ENCODE measurements at places on chromosomes 2 and 18.

DNA sequence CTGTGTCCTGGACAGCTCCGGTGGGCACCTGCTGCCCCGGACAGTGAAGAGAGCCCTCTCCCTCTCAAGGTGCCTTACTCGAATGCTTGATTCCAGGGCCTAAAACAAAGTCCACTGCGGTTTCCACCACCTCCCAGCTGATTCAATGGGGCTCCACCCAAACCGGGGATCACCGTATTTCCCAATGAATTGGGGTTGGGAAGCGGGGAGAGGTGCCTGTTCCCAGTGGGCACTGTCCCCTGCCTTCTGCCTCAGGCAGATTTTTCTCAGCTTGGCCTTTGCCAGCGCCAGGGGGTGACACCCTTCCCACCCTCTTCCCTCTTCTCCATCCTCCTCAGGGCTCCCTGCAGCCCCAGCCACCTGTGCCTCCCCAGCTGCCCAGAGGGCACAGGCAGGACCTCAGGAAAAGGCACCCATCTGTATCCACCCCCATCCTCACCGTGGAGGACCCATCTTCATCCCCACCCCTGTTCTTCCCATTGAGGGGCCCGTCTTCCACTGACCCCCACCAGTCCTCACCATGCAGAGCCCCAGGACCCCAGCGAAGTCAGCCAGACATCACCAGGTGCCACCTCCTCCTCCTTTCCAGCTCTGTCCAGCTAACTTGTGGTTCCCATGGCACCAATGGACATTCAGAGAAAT is 66.7 kb upstream of the HPCAL1 start:
- DNase-seq = no peak

DNA sequence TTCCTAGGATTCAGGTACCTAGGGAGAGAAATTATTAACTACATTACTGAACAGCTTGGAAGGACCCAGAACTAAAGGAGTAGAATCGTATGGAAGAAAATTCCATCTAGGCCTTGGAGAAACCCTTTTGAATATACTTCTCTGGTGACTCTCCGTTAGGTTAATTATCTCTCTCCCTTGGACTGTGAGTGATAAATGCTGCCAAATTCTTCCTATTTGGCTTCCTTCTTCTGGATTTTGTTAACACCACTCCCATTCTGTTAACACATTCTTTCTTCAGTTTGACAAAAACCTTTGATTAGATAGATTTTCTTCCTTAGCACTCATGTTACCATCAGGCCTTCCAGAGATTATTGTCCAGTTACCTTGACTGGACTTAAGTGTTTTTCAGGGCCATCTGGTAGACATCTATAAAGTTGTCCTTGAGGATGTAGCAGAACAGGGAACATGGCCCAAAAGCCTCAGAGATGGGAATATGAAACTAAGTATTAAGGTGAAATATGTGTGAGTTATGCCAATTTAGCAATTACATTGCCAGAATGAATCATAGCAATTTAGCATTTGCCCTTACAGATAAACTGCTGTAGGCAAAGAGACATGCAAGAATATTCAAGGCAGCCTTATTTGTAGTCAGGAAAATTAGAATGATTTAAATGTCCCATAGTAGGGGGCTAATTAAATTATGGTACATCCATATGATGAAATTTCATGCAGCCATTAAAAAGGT is 6.7 kb downstream of the CYP27A1 start:
- DNase-seq = no peak

DNA sequence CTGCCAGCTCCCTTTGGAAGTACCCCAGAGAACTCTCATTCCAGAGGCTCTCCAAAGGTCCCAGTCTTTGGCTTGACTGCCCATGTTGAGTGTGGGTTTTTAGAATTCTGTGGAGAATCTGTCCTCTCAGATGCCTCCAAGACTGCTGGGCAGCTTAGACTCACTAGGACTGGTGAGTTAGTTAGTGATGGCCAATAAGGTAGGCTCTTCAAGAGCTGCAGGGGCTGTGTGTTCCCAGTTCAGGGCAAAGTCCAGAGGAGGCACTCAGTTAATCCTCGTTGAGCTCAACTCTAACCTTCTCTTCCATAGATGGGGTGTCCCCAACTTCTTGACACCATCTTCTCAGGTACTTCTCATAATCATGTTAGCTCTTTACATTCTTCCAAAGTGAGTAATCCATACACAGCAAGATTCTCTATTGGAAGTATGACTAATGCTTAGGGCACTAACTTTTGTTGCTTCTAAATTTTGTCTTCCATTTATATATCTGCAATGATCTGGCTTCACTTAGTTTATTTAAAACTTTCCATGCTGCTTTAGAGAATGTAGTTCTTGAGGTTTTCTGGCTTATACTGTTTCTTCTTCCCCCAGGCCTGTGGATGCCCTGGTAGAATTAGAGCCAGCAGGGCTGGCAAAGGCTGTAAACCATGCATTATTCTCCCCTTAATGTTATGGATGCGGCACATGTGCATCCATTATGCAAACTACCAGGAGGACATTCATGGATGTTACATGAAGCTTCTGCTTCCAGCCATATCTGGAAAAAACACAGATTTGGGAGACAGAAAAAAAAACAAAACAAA is 88.9 kb downstream of the POLE4 start:
- no peak for DNase-seq

DNA sequence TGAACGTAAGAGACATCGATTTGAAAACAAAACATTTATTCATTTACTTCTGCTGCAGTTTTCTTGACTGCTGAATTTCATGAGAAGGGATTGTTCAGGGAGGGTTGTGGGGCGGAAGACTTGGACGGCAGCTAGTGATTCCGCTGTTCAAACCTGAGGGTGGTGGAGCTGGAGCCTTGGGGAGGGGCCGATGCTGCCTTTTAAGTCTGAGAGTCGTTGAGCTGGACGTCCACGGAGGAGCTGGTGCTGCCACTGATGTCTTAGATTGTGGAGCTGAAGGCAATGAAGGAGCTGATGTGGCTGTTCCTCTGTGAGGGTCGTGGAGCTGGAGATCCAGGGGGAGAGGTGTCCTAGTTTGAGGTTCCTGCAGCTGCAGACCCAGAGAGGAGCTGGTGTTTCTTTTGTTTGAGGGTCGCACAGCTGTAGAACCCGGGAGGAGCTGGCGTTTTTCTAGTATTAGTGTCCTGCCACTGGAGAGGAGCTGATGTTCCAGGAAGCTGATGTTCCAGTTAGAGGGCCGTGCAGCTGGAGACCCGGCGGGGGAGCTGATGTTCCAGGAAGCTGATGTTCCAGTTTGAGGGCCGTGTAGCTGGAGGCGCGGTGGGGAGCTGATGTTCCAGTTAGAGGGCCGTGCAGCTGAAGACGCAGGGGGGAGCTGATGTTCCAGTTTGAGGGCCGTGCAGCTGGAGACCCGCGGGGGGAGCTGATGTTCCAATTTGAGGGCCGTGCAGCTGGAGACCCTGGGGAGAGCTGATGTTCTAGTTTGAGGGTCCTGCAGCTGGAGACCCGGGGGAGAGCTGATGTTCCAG is 150.9 kb downstream of the RTP5 start:
- DNase-seq = no peak

- no peak for DNase-seq
These were observed 90.0 kb downstream of the ZCCHC2 start for GRCh38 chr18:62612776-62613175.

DNA sequence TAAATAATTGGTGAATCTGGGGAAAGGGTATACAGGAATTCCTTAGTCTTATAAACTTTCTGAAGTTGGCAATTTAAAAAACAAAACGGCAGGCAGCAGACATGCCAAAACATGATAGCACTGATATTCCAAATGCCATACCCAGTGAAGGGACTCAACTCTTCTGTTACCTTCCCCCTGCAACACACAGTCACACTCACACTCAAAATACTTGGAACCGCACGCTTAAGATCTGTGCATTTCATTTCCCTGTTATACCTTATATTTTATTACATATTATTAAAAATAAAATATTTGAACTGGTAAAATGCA is 123.4 kb downstream of the ZFP36L2 start:
- no peak for DNase-seq

DNA sequence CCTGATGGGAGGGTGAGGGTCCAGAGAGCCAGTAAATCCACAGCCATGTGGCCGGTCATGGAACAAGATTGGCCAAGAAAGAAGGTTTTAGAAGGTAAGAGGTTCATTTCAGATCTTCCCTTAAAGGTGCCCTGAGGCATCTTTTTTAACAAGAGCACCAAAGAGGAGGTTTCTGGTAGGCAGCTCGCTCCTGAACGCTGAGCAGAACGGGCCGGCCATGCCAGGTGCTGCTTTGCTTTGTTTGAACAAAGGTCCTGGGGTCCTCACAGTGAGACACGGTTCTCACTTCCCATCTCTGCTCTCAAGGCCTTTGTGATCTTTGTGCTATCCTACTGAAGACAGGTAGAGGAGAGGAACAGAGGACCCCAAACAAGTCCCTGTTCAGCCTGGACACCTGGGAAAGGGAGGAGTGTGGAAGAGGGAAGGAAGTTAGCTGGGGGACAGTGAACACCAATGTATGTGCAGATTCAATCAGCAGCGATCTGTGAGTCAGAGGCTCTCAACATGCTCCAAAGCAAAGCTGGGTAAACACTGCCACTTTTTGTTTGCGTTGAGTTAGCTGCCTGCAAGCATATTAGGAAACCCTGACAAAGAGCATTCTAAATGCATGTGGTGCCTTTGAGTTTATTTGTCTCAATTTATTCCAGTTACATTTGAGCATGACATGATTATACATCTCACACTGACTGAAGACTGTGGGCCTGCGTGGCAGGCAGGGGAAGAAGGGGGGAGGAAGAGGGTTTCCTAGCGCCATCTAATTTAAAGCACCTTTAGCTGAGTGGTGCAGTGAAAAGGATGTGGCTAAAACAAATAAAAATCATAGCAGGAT is 102.4 kb downstream of the ASB1 start:
- no peak for DNase-seq

- no peak for DNase-seq
These were observed at the start of gene EMILIN2 for GRCh38 chr18:2846636-2847316. Gene EMILIN2 (plus strand): TSS chr18:2847006. CDS start chr18:2847189, 183 bp downstream.

DNA sequence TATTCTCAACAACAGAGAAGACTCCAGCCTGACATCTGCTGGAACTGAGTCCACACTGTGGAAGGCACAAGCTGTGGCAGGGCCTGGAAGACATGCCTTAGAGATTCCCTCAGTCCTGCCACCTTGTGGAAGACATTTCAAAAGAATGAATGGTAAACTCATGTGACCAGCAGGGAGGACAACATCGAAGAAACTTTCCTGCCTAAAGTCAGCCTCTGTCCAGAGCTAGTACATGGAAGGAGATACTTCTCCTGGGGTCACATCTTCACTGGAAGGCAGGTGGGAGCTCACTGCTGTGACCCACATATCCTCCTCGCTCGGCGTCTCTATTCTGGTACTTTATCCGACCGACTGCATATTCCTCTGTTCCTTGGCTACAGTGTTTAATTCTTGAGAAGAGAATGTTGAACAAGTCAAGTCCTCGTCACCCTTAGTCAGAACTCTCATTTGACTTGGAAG is 59.5 kb downstream of the PUM2 start:
- peak; percentile 9 for DNase-seq

DNA sequence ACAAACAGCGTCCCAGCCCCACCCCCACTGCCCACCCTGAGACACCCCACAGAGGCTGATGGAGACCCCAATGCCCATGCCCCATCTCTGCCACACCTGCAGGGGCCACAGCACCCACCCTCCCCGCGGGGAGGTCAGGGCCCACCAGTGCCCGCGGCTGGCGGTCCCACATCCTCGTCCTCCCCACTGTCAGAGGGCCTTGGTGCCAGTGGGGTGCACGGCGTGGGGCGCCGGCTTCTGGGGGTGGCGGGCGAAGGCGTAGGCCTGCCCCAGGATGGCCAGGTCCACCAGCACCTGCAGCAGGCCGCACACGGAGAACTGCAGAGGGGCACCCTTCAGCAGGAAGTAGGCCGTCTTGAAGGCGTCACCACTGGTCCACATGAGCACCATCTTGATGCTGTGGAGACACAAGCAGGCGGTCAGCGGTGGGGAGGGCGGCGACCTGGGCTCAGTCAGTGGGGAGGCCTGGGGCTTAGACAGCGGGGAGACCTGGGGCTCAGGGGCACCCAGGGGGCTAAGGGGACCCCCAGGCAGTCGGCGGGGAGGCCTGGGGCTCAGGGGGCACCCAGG is 47.6 kb downstream of the SLC66A2 start:
- no peak for DNase-seq

- no peak for DNase-seq
These were observed 83.7 kb upstream of the PROKR1 start for GRCh38 chr2:68559692-68560091.

DNA sequence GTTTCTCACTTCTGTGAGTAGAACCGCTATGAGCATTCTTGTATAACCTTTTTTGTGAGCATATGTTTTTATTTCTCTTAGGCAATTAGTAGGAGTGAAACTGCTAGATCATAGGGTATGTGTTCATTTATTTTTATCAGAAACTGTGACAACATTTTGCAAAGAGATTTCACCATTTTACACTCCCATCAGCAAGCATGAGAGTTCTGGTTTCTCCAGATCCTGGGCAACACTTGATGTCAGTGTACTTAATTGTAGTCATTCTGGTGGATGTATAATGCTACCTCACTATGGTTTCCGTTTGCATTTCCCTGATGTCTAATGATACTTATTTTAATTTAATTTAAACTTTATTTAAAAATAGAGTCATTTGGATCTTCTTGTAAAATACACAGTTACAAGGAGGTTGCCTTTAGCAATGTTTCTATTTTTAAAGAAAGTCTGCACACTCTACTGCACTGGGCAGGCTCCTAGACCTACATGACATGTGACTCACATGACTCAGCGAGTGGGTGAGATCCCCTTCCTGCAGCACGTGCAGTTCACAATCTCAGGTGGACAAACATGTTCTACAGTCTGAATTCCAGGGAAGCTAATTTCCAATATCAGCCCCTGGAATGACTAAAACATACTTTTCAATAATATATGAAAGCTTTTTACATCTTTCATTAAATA is 127.0 kb upstream of the BCL2L11 start:
- peak; percentile 73 for DNase-seq

DNA sequence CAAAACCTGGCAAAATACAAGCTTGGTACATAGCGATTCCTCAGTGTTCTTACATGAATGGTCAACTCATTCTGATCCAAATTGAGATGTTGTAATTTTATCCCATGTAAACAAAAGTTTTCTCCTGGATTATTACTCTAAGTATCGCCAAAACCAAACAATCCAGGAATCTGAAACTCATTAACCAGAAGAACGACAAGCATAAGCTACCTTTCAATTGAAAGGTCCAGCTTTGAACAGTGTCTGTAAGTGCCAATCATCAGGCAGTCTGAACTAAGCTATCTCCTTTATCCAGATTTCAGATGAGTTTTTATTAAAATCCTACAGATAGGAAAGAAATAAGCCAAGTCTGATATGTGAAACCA is 2.4 kb downstream of the MEX3C start:
- DNase-seq = no peak

GRCh38 chr2:63765117-63765516 is 76.6 kb upstream of the UGP2 start:
- no peak for DNase-seq

Data from GF-D8 (cell line).